ENCODE measurements at places on chromosomes 12 and 14.

DNA sequence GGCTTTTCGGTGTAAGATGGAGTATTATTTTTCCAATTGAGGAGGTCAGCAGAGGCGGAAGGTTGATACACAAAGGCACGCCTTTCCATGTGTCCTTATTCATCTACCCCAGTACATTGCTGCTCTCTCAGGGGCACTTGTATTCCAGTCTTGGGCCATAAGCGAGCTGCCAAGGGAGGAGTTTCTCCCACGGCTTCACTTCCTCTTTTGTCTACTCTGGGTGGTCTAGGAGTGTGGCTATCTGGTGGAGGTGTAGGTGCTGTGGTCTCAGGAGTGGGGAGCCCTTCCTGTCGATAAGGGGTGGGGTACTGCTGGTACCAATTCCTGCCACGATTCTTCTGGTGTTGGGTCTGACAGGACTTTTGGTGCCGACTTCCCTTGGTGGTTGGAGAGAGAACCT, 73.4 kb downstream of the GAS2L3 start:
- no peak for DNase-seq

DNA sequence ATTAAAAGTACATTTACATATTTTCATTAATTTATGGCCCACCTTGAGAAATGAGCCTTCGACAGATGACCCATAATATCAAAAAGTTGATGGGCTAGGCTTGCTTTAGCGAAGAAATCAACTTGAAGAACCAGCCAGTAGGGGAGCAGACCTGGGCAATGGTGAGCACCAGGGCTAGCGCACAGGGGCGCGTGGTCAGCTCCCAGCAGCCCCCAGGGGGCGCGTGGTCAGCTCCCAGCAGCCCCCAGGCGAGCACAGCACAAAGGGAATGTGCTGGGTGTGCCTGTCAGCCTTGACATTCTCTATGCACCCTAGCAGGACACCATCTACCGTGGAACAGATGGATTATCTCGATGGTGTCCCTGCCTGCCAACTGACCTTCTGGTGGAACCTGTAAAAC, 15.3 kb upstream of the SOX5 start:
- no peak for DNase-seq

- no peak for DNase-seq
Measured at GRCh38 chr12:117596968-117597367, 235.5 kb upstream of the NOS1 start.

DNA sequence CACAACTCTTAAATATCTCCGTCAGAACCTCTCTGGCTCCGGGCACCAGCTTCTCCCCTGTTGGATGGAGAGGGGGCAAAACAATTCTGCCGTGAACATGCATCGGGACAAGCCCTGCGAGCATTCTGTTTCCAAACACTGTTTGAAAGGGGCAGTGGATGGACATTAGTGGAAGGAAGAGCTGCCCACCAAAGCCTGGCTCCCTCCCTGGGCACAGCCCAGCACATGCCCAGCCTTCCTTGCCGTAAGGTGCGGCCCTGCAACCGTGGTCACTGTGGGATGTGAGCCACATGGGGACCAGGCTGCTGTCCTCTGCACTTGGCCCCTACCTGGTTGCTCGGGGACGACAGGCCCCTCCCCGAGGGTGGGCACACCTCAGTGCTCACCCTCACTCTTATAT, 54.0 kb downstream of the TRAFD1 start:
- DNase-seq, result no peak

- DNase-seq, result no peak
Measured at GRCh38 chr12:111247083-111247783, 121.7 kb downstream of the PHETA1 start.

GRCh38 chr14:59634617-59635016, 58.0 kb upstream of the CCDC175 start:
- DNase-seq, result no peak

- no peak for DNase-seq
Measured at GRCh38 chr12:168763-169525, 45.0 kb downstream of the SLC6A12 start.

GRCh38 chr12:51601241-51601640, 10.2 kb downstream of the SCN8A start:
- no peak for DNase-seq

DNA sequence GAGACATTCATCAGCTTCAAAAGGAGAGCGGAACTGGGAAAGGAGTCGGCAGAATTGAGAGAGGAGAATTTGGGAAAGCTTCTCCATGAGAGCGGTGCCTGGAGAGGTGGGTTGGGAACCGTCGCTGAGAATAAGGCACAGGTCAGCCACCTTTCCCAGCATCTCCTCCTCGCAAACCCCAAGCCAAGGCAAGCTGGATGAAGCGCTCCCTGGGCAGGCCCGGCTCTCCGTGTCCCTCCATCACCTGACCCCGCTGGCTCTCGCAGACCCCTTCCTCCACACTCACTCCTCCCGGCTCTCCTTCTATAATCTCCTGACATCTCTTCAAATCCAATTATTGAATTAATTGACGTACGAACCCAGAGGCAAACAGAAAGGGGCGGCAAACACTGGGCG, 18.9 kb upstream of the ATP5MC2 start:
- no peak for DNase-seq

DNA sequence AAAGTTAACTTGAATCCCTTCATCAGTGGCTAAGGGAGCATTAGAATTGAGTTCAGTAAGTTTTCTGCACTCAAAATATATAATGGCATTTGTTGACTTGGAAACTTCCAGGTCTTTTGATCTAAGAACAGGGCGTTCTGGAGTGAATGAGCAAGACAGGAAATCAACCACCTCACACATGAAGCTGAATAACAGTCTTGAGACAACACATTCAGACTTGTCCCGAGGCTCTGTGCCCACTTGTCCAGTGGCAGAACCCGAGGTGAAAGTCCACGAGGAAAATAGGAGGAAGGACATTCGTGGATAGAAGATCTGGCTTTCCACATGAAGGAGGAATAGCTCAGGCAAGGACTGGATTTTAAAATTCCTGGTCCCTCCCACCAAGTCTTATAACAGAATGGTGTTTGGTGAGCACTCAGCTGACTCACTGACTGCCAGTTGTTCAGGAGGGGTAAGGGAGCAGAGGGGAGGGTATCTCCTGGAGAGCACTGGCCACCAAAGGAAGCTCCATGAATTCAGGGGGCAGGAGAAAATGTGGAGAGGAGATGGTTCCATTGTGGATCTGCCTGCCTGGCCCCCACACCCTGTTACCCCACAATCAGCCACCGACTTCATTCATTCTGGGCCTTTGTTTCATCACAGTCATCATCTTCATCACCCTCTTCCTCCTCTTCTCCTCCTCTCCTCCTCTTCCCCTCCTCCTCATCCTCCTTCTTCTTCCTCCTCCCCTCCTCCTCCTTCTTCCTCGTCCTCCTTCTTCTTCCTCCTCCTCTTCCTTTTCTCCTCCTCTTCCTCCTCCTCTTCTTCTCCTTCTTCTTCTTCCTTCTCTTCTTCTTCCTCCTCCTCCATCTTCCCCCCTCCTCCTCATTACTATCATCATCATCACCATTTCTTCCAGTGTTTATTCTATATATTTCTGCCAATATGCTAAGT, 620.1 kb downstream of the MED13L start:
- no peak for DNase-seq

GRCh38 chr12:53728206-53728605, 954 bp upstream of the CALCOCO1 start:
- DNase-seq, result no peak

- DNase-seq, result no peak
Measured at GRCh38 chr14:82776958-82777357, 1243.3 kb upstream of the SEL1L start.

DNA sequence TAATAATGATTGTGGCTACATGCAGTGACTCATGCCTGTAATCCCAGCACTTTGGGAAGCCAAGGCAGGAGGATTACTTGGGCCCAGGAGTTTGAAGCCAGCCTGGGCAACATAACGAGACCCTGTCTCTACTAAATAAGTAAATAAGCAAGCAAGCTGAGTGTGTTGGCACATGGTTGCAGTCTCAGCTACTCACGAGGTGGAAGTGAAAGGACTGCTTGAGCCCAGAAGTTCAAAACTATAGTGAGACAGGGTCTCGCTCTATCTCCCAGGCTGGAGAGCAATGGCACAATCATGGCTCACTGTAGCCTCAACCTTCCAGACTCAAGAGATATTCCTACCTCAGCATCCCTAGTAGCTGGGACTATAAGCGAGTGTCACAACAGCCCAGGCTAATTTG, 64.7 kb downstream of the RPS6KA5 start:
- no peak for DNase-seq

DNA sequence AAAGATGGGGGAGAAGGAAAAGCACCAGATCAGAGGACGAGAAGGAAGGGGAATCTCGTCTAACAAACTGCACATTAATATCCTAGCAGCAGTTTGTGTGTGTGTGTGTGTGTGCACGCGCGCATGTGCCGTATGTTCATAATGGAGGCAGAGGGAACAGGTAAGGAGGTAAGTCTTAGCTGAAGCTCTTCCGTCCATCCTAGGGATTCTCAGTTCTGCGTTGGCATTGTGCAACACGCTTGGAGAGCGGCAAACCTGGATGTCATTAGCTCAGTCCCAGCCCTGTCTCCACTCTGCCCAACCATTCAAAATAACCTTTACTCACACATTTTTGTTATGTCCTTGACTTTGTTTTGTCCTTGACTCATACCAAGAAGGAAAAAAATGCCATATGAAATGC, 1.6 kb upstream of the C1R start:
- DNase-seq, result no peak

DNA sequence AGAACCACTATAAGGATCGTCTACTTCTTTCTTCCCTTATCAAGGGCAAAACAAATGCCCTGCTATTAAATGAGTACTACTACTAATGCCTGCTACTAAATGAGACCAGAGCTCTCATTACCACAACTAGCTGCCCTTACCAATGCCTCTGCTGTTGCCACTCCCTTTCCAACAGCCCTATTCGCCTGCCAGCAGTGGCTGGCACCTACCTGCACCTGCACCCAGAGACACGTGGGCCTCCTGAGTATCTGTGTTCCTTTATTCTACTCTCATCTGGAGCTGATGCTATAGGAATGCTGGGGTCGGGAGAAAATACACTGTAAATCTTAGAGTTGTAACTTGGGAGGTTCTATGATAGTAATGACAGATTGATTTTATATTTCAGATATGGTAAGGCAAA, 174.7 kb downstream of the SLC2A13 start:
- no peak for DNase-seq

GRCh38 chr12:14959463-14959862, 1.9 kb downstream of the ARHGDIB start:
- no peak for DNase-seq

- no peak for DNase-seq
Measured at GRCh38 chr12:67147447-67147846, 121.7 kb upstream of the CAND1 start.

DNA sequence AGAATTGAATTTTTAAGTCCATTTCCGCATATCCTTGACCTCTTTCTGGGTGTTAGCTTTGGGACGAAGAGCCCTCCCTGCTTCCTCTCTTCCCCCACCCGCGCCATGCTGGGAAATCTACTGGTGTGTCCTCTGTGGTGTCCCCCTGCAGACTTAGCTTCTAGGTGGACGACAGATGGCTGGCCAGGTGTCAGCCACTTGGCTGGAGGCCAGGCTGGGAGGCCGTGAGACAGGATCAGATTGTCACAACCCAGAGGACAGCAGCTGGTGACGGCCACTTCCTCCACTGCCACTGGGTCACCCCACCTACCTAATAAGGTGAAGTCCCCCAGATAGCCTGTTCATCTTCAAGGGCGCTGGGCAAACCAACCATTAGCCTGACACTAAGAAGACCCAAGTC, 13.3 kb upstream of the DTX1 start:
- no peak for DNase-seq

- no peak for DNase-seq
Measured at GRCh38 chr14:79596551-79596950, 614.8 kb downstream of the DIO2 start.

DNA sequence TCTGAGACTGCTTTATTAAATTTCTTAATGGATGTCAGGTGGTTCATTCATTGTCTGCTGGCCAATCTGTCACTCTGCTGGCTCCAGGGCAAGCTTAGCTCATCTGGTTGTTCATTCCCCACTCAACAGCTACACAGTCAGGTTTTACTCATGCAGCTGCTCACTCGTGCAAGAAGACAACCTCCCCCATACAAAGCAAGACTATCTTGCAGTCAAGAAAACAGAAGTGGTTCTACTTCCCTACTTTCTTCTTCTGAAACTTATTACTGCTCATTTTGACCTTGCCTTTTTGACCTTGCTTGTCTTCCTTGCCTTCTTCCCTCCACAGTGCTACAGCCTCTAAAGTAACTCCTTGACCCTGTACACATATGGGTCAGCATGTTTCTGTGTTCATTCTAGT, 277.9 kb downstream of the SSPN start:
- no peak for DNase-seq

DNA sequence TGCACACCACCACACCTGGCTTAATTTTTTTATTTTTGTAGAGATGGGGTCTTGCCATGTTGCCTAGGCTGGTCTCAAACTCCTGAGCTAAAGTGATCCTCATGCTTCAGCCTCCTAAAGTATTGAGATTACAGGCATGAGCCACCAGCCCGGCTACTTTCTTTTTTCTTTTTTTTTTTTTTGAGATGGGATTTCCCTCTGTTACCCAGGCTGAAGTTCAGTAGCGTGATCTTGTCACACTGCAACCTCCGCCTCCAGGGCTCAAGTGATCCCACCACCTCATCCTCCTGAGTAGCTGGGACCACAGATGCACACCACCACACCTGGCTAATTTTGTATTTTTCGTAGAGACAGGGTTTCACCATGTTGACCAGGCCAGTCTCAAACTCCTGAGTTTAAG, 51.1 kb downstream of the LIMA1 start:
- DNase-seq, result no peak

DNA sequence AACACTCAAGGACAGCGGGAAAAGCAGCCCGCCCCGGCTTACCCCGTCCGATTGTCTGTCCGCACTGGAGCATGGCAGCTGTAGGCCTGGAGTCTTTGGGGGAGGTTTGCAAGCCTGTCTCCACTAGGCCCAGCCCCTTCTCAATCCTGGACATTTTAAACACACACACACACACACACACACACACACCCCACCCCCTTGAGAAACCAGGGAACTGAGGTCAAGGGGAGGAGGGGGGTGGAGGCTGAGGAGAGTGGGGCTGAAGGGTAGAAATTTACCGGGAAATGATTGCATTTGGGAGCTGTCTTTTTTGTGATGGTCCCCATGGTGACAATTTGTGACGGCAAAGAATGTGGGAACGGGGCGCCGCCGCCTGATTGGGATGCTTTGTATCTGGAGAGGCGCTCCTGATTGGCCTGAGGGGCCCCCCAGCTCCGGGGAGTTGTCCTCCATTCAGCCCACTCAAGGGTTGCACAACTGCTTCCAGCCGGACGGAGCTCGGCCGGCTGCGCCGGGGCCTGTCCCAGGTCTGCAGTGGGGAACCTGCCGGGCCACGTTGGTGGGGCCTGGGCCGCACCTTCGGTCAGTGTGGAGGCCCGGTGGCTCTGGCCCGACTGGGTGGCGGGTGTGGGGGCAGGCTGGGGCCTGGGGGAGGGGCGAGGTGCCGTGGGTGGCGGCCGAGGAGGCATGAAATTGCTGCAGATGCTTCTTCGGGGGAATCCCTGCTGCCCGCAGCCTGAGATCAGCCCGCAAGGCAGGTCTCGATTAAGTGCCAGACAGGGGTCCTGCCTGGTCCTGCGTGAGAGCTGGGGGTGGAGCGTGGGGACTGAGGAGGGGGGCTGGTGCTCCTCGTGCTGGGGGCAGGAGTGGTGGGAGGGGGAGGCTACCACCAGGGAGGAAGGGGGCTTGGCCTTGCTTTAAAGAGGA, at the start of gene FAM181A:
Gene FAM181A (plus strand): TSS at position 472 of the 927 bp plus-strand sequence. CDS start 942 bp downstream, outside the sequence.
- no peak for DNase-seq

All from activated CD4-positive, CD25-positive, alpha-beta regulatory T cell (primary cell).